Activated naive CD4-positive, alpha-beta T cell treated with anti-CD3 and anti-CD28 coated beads for 36 hours (primary cell): ENCODE measurements at places on chromosomes 5 and 9. TPM values are rescaled to one million over a fixed set of nuclear protein-coding genes. Genes with fewer than 3 reads are reported as not detected.

The PTGER4 gene
- total RNA-seq, result 86.3 TPM

The CDK7 gene
- 28.4 TPM for total RNA-seq

The LHFPL2 gene
- total RNA-seq, result not detected

The GABRA1 gene
- not detected for total RNA-seq

The CDH9 gene
- not detected for total RNA-seq

The C9 gene
- not detected for total RNA-seq

The LCN1 gene
- 0.29 TPM for total RNA-seq

The YTHDC2 gene
- 28.0 TPM for total RNA-seq

The FRMD3 gene
- total RNA-seq, result not detected

The PCDHB2 gene
- not detected for total RNA-seq

The KIF20A gene
- 78.9 TPM for total RNA-seq

The TMEM245 gene
- total RNA-seq, result 19.9 TPM

The POC5 gene
- total RNA-seq, result 17.7 TPM

The ZFP2 gene
- total RNA-seq, result 0.26 TPM

The INSL4 gene
- total RNA-seq, result not detected

The SPARC gene
- 0.20 TPM for total RNA-seq

The GALNT12 gene
- 12.9 TPM for total RNA-seq

The SPATA31A3 gene
- not detected for total RNA-seq

The FBXO38 gene
- 34.2 TPM for total RNA-seq

The FOXE1 gene
- 0.10 TPM for total RNA-seq

The PLAC8L1 gene
- total RNA-seq, result 0.40 TPM

The PAPPA gene
- not detected for total RNA-seq

The CSNK1A1 gene
- 188 TPM for total RNA-seq

The INSL6 gene
- total RNA-seq, result not detected

The GLRX gene
- total RNA-seq, result 51.1 TPM

The CSF2 gene
- 0.30 TPM for total RNA-seq

The SLC46A2 gene
- not detected for total RNA-seq

The SV2C gene
- total RNA-seq, result not detected

The SGTB gene
- 17.3 TPM for total RNA-seq

The PPP2R2B gene
- total RNA-seq, result not detected

The MEGF10 gene
- not detected for total RNA-seq

The KLF4 gene
- 3.4 TPM for total RNA-seq

The GOLGA1 gene
- total RNA-seq, result 15.8 TPM

The MED27 gene
- total RNA-seq, result 27.7 TPM

The LOX gene
- not detected for total RNA-seq

The HABP4 gene
- total RNA-seq, result 7.9 TPM

The PCDHB15 gene
- total RNA-seq, result not detected

The SOX30 gene
- total RNA-seq, result 0.57 TPM

The OTULINL gene
- total RNA-seq, result 9.1 TPM
